Astrocyte of the cerebellum (primary cell): ENCODE measurements at places on chromosomes 12 and 14.

- DNase-seq = no peak
Observed at GRCh38 chr12:20722142-20722541, 27.0 kb downstream of the SLCO1C1 start.

DNA sequence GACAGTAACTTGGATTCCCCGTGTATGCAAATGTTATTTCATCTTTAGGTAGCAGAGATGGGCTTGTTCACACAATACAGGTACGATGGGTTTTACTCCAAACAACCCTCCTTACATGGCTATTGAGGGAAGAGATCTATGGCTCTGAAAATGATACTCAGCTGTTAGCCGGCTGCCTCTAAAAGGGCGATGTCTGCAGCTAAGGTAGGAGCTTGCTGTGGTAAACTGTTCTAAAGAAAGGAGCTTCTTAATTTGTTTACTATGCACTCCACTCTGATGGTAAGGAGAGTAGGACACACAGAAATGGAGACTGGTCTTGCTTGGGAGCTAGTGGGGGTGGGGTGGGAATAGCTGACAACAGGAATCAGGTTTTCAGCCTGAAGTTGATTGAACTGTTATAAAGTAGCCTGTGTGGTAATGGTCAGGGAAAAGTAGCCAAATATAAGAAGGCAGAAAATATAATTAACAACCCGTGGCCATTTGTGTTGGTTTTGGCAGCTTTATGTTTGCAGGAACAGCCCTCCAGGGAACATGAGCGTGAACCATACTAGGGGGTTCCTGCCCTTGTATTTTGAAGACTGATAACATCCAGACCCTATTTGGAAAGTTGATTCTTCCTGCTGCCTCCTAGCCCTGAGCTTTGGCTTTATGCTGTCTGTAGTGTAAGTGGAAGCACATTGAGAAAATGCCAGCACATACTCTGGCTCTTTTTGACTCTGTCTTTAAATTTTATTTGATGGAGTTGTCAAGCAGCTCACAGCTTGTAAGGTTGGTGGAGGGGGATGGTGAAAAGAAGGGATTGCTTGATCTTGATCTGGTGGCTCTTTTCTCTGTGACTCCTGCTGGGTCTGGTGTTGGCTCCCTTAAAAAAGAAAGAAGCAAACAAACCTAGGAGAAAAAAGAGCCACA lies 929.8 kb downstream of the DIO2 start:
- no peak for DNase-seq

DNA sequence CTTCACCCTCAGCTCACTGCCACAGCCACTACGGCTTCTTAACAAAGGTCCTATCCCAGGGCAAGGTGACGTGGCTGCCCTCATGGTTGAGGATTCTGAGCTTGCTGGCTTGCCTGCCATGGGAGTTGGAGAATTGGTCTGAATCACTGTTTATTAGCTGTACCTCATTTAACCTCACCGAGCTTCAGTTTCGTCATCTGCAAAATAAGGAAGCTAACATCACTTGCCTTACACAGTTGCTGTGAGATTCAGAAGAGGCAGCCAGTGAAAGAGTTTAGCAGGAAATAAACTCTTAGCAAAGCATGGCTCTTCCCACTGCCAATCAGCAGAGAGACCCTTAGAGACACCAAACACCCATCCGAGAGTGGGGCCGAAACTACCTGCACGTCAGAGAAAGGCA lies 90.1 kb upstream of the KCNA1 start:
- DNase-seq = no peak

DNA sequence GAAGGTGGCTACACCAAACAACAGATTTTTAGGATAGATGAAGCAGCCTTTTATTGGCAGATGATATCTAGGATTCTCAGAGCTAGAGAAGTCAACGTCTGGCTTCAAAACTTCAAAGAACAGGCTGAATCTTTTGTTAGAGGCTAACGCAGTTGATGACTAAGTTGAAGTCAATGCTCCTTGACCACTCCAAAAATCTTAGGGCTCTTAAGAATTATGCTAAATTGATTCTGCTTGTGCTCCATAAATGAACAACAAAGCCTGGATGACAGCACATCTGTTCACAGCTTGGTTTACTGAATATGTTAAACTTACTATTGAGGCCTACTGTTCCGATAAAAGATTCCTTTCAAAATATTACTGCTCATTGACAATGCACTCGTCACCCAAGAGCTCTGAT lies 13.0 kb upstream of the CDKN3 start:
- DNase-seq = no peak

- no peak for DNase-seq
Observed at GRCh38 chr12:70757830-70758493, 120.7 kb upstream of the PTPRB start.

GRCh38 chr12:112479413-112479812 lies 60.7 kb downstream of the PTPN11 start:
- DNase-seq = no peak
